ENCODE measurements at places on chromosomes 2 and 18.

DNA sequence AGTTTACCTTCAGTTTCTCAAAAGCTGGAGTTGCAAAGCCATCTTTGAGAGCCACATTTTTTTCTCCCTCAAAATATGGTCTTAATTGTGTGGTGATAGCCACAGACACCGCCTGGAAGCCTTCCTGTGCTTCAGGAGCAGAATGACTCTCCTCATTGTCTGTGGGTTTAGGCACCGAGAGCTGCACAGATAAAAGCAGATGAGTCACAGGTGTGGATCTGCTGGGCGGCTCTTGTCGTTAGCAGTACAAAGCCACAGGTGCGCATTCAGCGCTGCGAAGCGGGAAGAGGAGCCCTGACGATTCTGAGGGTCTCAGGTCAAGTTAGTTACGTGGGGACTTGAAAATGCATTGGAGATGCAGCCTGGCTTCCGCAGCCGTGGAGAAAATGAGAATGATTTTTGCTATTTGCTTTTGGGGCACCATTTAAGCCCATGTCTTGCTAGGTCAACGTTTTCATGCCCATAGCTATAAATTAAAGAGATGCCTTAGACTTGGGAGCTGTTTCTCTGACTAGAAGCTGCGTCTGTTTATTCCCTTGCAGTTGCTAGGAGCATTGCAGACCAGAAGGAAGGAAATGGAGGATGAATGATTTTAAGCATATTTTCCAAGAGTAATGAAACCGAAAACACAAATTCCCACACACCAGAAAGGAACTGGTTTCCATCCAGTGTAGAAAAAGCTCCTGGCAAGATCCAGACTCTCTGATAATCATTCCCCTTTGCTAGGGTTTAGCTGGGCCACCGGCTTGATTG lies 51.5 kb downstream of the KLHL29 start:
- DNase-seq: no peak

- no peak for DNase-seq
These were observed 16.6 kb upstream of the NR4A2 start for GRCh38 chr2:156349161-156349560.

GRCh38 chr2:241564596-241565410 lies 6.3 kb downstream of the BOK start:
- DNase-seq: no peak

GRCh38 chr2:83022631-83023210 lies 1436.4 kb downstream of the SUCLG1 start:
- DNase-seq: no peak

GRCh38 chr18:74493689-74494088 lies 2.5 kb upstream of the CNDP2 start:
- peak; percentile 58 for DNase-seq
